M059J (cell line): ENCODE measurements at places on chromosomes 11 and 22. TPM values are rescaled to one million over a fixed set of nuclear protein-coding genes. Genes with fewer than 3 reads are reported as not detected.

DNA sequence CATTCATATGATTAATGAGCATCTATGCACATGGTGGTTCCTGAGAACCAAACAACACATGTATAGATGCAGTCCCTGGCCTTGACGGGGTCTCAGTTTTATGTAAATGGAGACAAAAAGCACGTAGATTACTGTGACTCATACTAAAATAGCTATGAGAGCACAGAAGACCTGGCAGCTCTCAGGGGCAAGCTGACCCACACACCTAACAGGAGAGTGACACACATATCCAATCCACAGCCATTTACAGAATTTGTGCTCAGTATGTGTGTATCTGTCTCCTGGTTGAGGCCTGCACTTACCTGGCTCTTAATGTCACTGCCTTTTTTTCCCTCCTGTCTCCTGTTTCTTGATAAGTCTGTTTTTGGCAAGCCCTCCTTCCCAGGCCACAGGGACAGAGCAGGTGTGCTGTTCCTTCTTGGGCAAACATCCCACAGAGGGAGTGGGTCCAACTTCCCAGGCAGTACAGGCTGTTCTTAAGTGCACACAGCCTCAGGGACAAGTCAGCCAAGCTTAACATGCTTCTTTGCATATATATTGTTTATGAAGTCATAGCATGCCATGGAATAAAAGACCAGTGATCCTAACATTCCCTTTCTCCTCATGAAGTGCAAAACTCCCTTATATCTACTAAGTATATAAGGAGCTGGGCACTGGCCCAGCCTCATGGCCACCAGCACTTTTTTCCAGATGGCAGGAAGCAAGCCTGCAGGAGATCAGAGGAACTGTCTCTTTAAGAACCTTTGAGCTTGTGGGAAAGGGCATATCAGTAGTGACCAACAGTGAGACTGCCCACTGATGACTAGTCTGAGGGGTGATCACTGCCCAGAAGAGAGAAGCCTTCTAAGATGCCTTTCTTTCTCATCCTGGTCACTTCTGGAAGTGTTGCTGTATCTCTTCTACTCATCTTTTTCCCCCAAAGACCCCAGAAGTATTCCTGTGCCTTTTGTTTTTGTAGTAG lies 124.7 kb upstream of the CCDC90B start:
- no peak for DNase-seq

Gene MRGPRE
- not detected in 2 replicates for total RNA-seq

Gene ELFN2
- 0.76 and 3.1 TPM in 2 replicates for total RNA-seq

- DNase-seq = no peak
These were observed 1.2 kb downstream of the FAM89B start for GRCh38 chr11:65573391-65574079.

DNA sequence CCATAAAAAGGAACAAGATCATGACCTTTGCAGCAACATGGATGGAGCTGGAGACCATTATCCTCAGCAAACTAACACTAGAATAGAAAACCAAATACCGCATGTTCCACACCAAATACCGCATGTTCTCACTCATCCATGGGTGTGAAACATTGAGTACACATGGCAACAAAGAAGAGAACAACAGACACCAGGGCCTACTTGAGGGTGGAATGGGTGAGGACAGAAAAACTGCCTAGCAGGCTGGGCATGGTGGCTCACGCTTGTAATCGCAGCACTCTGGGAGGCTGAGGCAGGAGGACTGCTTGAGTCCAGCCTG lies 12.3 kb downstream of the EHD1 start:
- no peak for DNase-seq

GRCh38 chr11:101466352-101466751 lies 117.5 kb downstream of the TRPC6 start:
- DNase-seq = peak; percentile 71

DNA sequence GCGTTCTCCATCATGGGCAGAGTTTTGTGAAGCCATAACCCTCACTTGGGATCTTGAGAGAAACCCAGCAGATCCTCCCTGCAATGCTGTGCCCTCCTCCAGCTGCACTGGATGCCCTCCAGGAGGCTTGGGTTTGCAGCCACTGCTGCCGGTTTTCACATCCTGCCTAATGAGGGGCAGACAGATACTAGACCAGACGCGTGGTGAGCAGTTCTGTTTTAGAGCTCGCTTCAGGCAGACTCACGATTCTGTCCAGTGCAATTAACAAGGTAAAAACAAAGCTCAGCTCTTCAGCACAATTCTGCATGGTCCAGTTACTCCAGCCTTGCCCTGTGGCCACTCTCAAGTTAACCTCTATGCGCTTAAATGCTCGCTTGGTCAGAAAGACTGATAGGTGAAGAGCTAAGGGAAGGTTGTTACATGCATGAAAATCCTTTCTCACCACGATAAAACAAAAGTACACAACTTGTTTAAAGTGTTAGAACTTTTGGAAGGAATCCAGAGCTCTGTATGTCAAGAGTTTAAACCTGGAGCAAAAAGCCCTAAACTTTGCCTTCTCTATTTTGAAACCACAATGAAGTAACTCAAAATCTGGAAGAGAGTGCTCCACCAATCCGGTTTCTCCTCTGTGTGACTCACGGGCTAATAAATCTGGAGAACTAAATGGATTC lies 292.3 kb upstream of the FAT3 start:
- DNase-seq = peak; percentile 92

DNA sequence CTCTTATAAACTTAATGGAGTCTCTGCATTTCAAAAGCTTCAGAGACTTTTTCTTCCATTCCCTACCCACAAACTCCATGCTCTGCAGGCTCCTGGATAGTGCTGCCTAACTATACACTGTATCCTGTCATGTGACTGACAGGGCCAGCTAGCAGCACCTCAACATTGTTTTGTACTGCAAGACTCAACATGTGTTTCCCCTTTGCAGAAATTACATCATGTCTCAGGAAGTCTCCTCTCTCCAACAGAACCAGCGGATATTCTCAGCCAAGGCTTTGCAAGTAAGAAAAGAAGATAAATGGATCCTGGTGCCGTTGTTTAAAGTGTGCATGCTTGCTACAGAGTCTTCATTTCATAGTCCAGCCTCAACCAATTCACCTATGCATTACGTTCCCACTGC lies 164.0 kb upstream of the UBASH3B start:
- peak; percentile 8 for DNase-seq

Gene RASSF10
- not detected in 2 replicates for total RNA-seq

Gene ATXN10
- 87.7 and 122 TPM in 2 replicates for total RNA-seq

- peak; percentile 5 for DNase-seq
These were observed 2.0 kb downstream of the GNAZ start for GRCh38 chr22:23072077-23072910.

DNA sequence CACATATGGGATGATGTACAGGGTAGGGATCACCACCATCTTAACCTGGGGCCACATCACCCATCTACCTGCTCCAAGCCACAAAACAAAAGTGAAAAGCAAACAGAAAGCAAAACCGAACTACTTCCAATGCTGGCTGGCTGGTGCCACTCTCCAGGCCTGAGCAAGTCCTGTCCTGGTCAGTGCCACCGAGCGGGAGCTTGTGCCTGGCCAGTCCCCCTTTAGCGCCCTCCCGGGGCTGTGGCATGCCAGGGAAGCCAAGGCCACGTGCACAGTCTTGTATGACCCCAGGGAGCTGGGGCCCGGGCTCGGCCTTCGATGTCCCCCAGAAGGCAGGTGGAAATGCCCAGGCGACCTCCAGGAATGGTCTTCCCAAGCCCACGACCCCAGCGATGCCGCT lies 17.9 kb upstream of the NAP1L4 start:
- no peak for DNase-seq

Gene JRKL
- 6.9 and 7.9 TPM in 2 replicates for total RNA-seq

GRCh38 chr11:90373971-90374370 lies 151.1 kb upstream of the CHORDC1 start:
- DNase-seq = no peak

Gene OR52I2
- not detected in 2 replicates for total RNA-seq

DNA sequence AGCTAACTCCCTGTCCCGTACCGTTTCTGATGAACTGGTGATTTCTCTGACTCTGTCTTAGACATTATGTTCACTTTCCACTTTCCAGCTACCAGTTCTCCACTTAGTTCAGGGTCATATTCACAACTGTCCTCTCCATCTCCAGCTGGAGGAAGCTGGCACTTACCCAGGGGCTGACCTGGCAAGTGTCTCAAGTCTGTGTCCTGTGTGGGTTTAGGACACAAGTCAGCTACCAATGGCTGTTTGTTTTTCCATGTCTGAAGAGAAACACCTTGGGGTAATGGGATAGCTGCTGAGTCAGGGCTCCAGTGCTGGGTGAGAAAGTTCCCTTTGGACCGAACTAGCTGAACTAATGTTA lies 134.4 kb downstream of the CSNK2A3 start:
- DNase-seq = no peak

- no peak for DNase-seq
These were observed 37.7 kb downstream of the TCIRG1 start for GRCh38 chr11:68076371-68077042.

DNA sequence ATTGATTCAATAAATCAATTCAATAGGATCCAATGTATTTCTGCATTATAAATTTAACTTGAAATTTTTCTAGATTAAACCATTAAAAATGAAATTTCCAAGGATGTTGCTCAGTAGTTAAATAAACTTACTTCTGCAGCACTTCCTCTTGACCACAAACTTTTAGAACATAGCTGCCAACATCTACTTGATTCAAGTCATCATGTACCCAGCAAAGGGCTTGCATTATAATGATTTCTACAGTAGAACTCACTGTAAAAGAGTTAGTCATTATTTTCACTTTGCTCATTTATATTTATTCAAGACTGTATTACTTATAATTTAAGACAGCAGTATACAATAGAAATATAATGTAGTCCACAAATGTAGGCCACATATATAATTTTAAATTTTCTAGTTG lies 59.2 kb downstream of the PIK3C2A start:
- no peak for DNase-seq

DNA sequence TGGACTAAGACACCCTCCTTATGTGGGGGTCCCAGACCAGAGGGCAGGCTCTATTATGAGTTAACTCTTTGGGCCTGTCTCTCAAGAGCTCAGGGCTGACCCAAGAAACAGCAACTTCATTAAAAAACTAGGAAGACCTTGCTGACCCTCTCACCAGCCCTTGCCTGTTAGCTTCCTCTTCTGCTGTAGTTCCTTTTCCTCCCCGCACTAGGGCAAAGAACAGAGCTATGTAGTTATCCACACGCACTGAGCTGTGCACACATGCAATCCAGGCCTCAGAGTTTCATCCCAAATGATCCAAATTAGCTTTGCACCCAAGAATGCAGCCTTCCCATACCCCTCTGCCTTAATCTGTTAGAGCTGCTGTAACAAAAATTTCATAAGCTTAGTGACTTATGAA lies 539.6 kb upstream of the CADM1 start:
- no peak for DNase-seq

Gene KRTAP5-1
- total RNA-seq = not detected in 2 replicates

Gene LGALS12
- total RNA-seq = not detected in 2 replicates

GRCh38 chr11:19071255-19071654 lies 10.7 kb upstream of the MRGPRX2 start:
- DNase-seq = peak; percentile 86

DNA sequence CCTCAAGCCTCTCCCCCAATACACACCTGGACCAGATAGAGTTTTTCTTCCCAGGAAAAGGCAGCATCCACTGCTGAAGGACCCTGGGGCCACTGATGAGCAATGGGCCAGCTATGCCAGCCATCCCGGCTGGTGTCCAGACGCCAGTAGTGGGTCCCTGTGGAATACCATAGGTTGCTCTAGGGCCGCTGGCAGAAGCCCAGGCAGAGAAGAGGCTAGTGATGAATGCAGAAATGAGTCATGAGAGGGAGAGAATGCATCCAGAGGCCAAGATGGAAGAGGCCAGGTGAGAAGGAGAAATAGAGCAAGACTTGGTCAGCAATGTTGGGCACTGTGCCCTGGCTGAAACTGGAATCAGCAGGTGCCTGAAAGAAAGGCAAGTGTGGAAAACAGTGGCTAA lies 8.9 kb downstream of the HPX start:
- peak; percentile 98 for DNase-seq

- no peak for DNase-seq
These were observed 165.0 kb upstream of the MTMR2 start for GRCh38 chr11:96088914-96089313.

- no peak for DNase-seq
These were observed 70.7 kb upstream of the GRK3 start for GRCh38 chr22:25493794-25494193.

DNA sequence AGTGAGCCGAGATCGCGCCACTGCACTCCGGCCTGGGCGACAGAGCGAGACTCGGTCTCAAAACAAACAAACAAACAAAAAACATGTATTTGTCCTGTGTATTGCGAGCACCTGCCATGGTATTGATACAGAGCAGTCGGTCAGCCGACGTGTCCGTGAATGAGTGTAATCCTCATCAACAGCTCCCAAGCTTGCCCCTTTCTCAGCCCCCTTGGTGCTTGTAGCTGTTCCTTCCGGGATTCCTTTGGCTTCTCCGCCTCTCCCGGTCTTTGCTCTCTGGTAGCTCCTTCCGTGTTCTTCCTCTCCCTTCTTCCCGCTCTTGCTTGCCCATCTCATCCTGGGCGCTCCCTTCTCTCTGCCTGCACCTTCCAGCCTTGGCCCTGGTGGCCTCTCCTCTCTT lies 10.9 kb downstream of the ZNF74 start:
- DNase-seq = no peak

DNA sequence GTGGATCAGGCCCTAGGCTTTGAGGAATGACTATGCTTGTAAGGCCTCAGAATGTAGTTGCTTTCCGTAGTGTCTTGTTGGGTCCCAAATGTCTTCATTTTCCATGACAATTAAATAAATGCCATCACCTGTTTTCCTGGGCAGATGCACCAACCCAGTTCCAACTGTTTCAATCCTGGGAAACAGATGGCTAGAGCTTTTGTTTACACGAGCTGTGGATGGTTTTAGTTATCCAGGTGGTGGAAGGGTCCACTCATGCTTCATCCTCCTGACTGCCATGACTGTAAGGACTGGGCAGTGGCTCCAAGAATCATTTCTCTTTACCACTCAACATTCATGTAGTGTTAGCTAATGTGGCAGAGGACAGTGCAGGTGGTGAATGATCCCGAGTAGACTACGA lies 8.6 kb downstream of the RCN1 start:
- no peak for DNase-seq

Gene SYCE3
- total RNA-seq = not detected in 2 replicates

- DNase-seq = no peak
These were observed 2.5 kb downstream of the TXN2 start for GRCh38 chr22:36478966-36479365.
